ENCODE measurements at places on chromosomes 5 and 9. TPM values are rescaled to one million over a fixed set of nuclear protein-coding genes. Genes with fewer than 3 reads are reported as not detected.

Gene SYK
- not detected for total RNA-seq

Gene FGF1
- 0.44 TPM for total RNA-seq

Gene RASGRF2
- total RNA-seq, result 1.2 TPM

Gene SVEP1
- total RNA-seq, result 1.6 TPM

Gene STPG3
- total RNA-seq, result not detected

Gene ISCA1
- 47.2 TPM for total RNA-seq

Gene SPINK7
- not detected for total RNA-seq

Gene STK32A
- total RNA-seq, result 0.24 TPM

Gene SPATA31C1
- not detected for total RNA-seq

Gene CCNI2
- total RNA-seq, result 0.07 TPM

Gene CCL27
- total RNA-seq, result not detected

Gene POLE3
- 110 TPM for total RNA-seq

Gene CCDC107
- 27.5 TPM for total RNA-seq

Gene ENG
- 0.15 TPM for total RNA-seq

Gene OR1K1
- not detected for total RNA-seq

Gene PRR16
- not detected for total RNA-seq

Gene GARIN3
- not detected for total RNA-seq

Gene RAB14
- total RNA-seq, result 50.1 TPM

Gene IFNA21
- total RNA-seq, result not detected

Gene F12
- 22.1 TPM for total RNA-seq

Gene PRLR
- total RNA-seq, result 0.10 TPM

Gene LHX2
- 3.5 TPM for total RNA-seq

Gene NRARP
- total RNA-seq, result 2.5 TPM

Gene GPRIN1
- 7.3 TPM for total RNA-seq

Gene ADCY2
- not detected for total RNA-seq

Gene SLCO6A1
- not detected for total RNA-seq

Gene ARID3C
- total RNA-seq, result 0.21 TPM

Gene CDH10
- total RNA-seq, result 0.14 TPM

Gene TAF11L10
- total RNA-seq, result not detected

Gene LCN9
- 0.16 TPM for total RNA-seq

Gene PCDHGA7
- 1.2 TPM for total RNA-seq
